ENCODE measurements at places on chromosomes 3 and 15.

DNA sequence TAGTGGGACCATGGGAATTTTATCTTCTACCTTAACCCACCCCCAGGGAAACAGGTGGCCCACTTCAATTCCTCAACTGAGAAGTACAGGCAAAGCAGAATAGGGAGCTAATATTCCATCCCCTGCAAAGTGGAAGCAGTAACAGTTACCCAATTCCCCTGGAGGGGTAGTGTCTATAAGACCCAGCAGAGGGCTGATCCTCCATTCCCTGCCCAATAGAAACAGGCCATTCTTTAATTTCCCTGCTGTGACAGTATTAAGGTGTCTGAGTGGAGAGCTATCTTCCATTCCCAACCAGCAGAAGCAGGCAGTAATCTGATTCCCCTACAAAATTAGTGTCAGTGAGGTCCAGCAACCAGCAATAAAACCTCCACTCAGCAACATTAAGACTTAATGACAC, 219.8 kb downstream of the ULK4 start:
- DNase-seq, result no peak

DNA sequence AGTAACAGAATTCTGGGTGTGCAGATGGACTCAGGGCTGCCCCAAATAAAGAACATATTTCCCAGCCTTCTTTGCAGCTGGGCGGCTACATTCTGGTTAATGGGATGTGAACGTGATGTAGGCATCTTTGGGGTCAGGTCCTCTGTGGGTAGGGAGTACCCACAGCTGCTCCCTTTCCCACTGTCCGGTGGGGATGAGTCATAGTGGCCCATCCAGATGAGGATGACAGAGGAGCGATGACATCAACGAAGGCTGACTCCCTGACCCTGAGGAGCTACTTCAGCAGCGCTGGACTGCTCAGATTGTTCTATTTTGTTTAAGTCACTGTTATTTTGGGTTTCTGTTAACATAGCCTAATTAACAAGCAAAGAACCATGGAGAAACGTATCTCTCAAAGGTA, 38.0 kb downstream of the SRPRB start:
- no peak for DNase-seq

GRCh38 chr3:181176601-181177000, 187.1 kb upstream of the DNAJC19 start:
- DNase-seq, result peak; percentile 58

DNA sequence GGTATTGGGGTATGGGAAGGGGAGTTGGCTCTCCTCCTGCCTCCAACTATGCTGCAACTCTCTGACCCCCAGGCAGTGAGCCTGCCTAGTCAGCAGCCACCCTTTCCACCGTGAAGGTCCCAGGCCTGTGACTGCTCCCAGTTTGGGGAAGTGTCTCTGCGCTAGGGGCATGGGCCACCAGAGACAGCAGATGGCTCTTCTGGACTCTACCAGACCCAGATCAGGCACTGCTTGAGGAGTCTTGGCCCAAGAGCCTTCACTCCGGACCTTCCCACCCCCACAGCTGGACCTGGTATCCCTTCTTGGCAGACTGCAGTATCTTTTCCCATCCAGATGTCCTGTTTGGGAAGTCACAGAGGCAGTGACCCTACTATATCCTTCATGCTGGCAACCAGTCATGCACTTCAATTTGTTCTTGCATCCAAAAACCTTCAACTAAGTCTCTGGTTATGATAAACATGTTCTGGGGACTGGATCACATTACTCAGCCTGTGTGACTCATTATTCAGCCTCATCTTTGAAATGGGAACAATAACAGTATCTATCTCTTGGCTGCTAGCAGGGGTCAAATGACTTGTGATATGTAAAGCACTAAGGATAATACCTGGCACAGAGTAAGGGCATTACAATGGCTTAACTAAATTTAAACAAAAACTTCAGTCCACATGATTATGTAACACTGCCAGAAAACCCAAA, 62.7 kb downstream of the POMGNT2 start:
- no peak for DNase-seq

- no peak for DNase-seq
Observed at GRCh38 chr15:40357246-40357645, 773 bp upstream of the DISP2 start.

- no peak for DNase-seq
Observed at GRCh38 chr3:12371525-12372140, 82.8 kb downstream of the PPARG start.

DNA sequence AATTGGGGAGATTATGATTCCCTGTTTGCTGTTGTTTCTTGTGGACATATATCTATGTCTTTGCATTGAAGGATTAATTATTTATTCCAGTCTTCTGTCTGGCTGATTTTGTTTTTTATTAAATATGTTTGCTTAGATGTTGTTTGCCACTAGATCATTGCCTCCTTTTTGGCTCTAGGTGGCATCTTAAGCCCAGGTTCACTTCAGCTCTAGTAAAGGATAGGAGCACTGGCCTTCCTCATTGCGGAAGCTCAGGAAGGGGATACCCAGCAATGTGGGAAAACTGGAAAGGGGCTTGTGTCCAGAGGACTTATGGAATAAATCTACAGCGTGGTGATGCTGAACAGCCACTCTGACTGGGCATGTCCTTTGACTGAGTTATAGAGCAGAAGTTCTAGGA, 821.6 kb downstream of the PDCD6IP start:
- no peak for DNase-seq

DNA sequence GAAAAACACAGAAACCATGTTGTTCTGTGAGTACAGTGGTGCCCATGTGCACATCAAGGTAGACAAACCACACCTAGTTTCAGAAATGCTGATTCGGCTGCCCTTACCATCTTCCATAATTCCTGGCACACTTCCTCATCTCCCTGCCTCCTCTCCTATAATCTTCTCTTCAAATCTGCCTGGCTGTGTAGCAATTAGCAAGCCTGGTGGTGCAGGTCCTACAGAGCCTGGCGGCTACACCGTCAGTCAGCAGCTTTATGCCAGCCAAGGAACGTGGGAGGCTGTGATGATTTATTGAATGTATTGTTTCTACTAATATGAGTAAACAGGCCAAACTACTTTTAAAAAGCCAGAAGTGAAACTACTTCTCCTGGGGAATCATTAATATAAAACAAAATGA, 106.8 kb downstream of the SEMA6D start:
- no peak for DNase-seq

DNA sequence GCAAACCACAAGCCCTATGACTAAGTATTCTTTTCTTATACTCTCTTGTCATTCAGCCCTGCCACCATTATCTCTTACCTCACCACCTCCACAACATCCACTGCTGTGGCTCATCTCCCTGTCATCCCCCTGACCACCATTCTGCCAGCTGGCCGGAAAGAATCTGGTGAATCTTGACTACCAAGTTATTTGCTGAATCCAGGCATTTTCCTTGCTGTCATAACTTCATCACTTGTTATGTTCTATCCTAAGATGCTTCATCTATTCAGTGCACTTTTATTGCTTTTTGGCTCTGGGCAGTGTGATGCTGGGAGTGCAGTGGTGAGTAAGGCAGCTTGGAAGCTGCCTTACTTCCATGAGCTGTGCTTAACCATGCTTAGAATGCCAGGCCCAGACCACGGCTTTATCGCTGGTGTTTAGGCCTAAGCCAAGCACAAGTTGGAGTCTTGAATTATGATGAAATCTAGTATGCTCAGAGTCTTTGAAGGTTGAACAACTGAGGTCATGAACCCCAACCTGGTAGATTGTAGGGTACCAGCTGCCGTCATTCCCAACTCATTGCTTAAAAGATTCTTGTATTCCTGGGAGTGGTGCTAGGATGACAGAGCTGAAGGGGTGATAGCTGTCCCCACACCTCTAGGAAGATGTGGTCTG, 27.0 kb upstream of the APH1B start:
- no peak for DNase-seq

- no peak for DNase-seq
Observed at GRCh38 chr15:62942428-62942827, 100.1 kb upstream of the TPM1 start.

Data from MM.1S (cell line).